ENCODE measurements at places on chromosomes 6 and 20.

DNA sequence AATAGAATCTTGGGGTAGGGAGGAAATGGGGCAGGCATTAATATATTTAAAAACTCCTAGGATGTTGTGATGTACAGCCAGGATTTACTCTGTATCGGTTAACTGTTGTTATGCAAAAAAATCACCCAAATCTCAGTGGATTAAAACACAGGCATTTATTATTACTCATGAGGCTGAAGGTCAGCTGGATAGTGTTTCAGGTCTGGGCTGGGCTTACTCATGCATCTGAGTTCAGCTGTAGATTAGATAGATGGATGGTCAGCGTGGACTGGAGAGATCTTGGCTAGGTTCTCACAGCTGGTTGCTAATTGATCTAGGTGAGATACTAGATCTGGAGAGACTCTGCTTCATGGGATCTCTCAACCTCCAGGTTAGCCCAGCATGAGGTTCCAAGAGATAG, 131.4 kb downstream of the BTBD3 start:
- DNase-seq: no peak

DNA sequence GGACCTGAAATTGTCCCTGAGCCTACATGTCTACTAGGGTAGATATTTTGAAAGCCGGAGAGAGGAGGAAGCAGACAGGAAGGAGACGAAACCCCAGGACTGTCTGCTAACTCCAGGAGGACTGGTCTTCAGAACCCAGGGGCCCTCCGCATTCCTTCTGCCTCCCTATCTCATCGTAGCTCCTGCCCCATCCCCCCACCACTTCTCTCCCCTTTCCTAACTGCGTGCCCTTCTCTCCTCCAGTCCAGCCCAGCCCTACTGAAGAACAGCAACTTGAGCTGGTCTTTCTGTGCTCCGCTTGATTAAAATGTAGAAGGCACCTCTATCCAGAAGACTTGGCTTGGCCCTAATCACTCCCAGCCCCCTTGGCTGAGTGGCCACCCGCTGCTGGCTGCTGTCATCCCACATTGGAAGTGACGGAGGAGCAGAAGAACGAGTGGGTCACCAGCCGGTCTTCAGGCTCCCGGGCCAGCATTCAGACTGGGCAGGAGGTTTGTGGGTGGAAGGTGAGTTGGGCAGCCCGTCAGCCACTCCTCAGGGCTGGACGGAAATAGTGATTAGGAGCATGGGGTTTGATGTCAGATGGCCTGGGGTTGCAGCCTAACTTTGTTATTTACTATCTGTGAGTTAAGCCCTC, 28.8 kb upstream of the ANGPT4 start:
- no peak for DNase-seq

DNA sequence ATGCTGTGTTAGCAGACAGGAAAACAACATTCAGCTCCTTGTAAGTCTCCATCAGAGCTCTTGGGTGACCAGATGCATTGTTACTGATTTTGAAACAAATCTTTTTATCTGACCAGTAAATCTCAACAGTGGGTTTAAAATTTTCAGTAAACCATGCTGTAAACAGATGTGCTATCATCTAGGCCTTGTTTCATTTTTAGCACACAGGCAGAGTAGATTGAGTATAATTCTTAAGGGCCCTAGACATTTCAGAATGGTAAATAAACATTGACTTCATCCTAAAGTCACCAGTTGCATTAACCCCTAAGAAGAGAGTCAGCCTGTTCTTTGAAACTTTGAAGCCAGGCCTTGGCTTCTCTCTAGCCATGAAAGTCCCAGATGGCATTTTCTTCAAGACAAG, 237.2 kb upstream of the BMP2 start:
- peak; percentile 74 for DNase-seq

GRCh38 chr20:17617212-17617867, 47.5 kb downstream of the DSTN start:
- DNase-seq: peak; percentile 46

DNA sequence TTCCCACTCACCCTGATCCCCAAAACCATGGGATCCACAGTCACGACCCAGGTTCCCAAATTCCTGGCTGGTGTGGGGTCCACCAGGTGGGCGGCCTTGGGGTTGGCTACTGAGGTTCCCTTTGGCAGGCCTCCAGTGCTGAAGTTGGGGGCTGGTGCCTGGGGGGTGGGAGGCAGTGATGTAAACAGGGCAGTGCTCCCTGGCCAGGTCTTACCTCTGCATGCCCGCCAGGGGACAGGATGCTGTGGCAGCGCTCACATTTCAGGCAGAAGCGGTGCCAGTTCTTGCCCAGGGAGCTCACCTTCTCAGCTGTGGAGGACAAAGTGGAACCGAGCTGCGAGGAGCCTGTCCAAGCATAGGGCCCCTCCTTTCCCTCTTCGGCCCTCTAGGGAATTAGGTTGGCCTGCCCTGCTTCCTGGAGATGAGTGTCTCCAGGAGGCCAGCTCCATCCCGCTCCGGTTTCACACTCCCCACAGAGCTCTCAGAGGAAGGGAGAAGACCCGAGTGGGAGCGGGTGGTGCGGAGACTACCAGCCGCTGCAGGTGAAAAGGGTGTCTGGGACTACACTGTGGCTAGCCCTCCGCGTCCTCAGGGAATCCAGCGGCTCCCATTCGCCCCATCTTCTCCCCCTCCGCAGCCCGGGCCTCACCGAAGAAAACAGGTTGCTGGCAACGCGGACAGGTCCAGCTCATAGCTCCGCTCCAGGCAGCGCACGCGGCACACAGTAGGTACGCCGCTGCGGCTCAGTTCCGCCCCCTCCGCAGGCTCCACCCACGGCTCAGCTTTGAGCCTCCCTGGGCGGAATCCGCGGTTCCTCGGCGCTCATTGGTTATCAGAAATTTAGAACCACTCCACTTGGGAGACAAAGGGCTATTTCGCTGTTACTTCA, at the start of gene CRIP3:
Gene CRIP3 (minus strand): TSS at position 726 of the 889 bp plus-strand sequence. CDS start 34 bp downstream, at position 692.
- peak; percentile 13 for DNase-seq

GRCh38 chr6:43891072-43891870, 121.3 kb downstream of the VEGFA start:
- DNase-seq: no peak

- DNase-seq: no peak
Observed at GRCh38 chr6:53413326-53413725, 64.6 kb upstream of the ELOVL5 start.

All from mesenchymal stem cell (in vitro differentiated cells and primary cell).